Thymus (tissue), 14 donors: ENCODE measurements at places on chromosomes 2 and 18. TPM values are rescaled to one million over a fixed set of nuclear protein-coding genes. Genes with fewer than 3 reads are reported as not detected.

The VIT gene
- 2.2 TPM for polyA plus RNA-seq

The PLGLB2 gene
- polyA plus RNA-seq, result 5.6 TPM

The MC2R gene
- polyA plus RNA-seq, result 0.18 TPM

The MAP2 gene
- 5.3 TPM for polyA plus RNA-seq

The CNTNAP5 gene
- polyA plus RNA-seq, result 0.02 TPM

The TMEM169 gene
- polyA plus RNA-seq, result 1.0 TPM

The SOWAHC gene
- polyA plus RNA-seq, result 7.4 TPM

The CXCR4 gene
- polyA plus RNA-seq, result 942 TPM

The DCDC2C gene
- polyA plus RNA-seq, result 0.21 TPM

The SERPINB13 gene
- polyA plus RNA-seq, result 9.8 TPM

The HOXD13 gene
- polyA plus RNA-seq, result 0.11 TPM

The BMP10 gene
- polyA plus RNA-seq, result 0.02 TPM

The LYG2 gene
- 0.09 TPM for polyA plus RNA-seq

The TCF7L1 gene
- 6.6 TPM for polyA plus RNA-seq

The ADAM23 gene
- polyA plus RNA-seq, result 26.9 TPM

The RAPGEF4 gene
- 3.6 TPM for polyA plus RNA-seq

The ASIC4 gene
- polyA plus RNA-seq, result 0.23 TPM

The IL1RL1 gene
- polyA plus RNA-seq, result 2.3 TPM

The PPP4R1 gene
- polyA plus RNA-seq, result 26.8 TPM

The DCTN1 gene
- polyA plus RNA-seq, result 68.2 TPM

The NHEJ1 gene
- 8.3 TPM for polyA plus RNA-seq

The SIX3 gene
- polyA plus RNA-seq, result 0.11 TPM

The NEU4 gene
- polyA plus RNA-seq, result 1.1 TPM

The RAMP1 gene
- polyA plus RNA-seq, result 32.7 TPM

The ZNF521 gene
- 3.7 TPM for polyA plus RNA-seq

The LINC00305 gene
- polyA plus RNA-seq, result 0.05 TPM

The IGFBP5 gene
- polyA plus RNA-seq, result 134 TPM

The ANO7 gene
- polyA plus RNA-seq, result 0.41 TPM
